ENCODE measurements at places on chromosomes 3 and 15.

- H3K4me1 ChIP-seq = no peaks in the 10 kb centered on the region
- H3K36me3 ChIP-seq = no peaks in the 10 kb centered on the region
- H3K4me3 ChIP-seq = no peak overlapping the region
- H3K27me3 ChIP-seq = peaks cover 8% of the 10 kb centered on the region
Measured at GRCh38 chr3:176655404-176656094, 541.7 kb downstream of the TBL1XR1 start.

- H3K27ac ChIP-seq = peak overlapping the region; percentile 95
- no peak for DNase-seq
- H3K36me3 ChIP-seq = no peaks in the 10 kb centered on the region
- H3K4me3 ChIP-seq = peak overlapping the region; percentile 59
- no peaks in the 10 kb centered on the region for H3K27me3 ChIP-seq
Measured at GRCh38 chr15:67098768-67099282, 33.4 kb downstream of the SMAD3 start.

DNA sequence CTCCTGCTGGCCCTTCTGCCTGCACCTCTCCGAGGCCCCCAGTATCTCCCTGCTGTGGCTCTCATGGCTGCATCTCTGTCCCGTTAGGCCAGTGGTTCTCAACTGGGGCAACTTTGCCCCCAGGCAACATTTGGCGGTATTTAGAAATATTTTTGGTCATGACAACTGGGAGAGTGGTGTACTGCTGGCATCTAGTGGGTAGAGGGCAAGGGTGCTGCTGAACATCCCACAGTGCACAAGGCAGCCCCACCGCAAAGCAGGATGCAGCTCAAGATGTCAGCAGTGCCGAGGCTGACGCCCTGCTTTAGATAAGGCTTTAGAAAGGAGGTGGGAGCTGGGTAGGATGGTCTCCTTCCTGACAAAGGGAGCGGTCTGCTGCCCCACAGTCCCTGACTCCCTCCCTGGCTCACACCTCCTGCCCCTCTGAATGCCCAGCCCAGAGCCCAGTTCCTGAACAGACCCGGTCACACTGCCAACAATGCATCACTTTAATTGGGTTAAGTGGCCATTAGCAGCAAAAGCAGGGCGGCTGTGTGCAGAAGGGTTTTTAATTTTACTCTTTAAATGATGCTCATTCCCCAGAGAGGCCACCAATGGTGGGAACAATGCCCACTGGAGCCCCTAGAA lies 68.8 kb upstream of the TMEM115 start:
- no peaks in the 10 kb centered on the region for H3K36me3 ChIP-seq
- H3K27ac ChIP-seq = no peak overlapping the region
- no peak overlapping the region for H3K4me3 ChIP-seq
- H3K4me1 ChIP-seq = no peaks in the 10 kb centered on the region
- H3K27me3 ChIP-seq = peaks cover 21% of the 10 kb centered on the region

GRCh38 chr3:172171396-172172075 lies 132.2 kb downstream of the FNDC3B start:
- no peak overlapping the region for H3K4me3 ChIP-seq
- peak overlapping the region; percentile 77 for H3K27ac ChIP-seq
- no peak for DNase-seq
- no peaks in the 10 kb centered on the region for H3K27me3 ChIP-seq
- peaks cover 87% of the 10 kb centered on the region for H3K4me1 ChIP-seq

DNA sequence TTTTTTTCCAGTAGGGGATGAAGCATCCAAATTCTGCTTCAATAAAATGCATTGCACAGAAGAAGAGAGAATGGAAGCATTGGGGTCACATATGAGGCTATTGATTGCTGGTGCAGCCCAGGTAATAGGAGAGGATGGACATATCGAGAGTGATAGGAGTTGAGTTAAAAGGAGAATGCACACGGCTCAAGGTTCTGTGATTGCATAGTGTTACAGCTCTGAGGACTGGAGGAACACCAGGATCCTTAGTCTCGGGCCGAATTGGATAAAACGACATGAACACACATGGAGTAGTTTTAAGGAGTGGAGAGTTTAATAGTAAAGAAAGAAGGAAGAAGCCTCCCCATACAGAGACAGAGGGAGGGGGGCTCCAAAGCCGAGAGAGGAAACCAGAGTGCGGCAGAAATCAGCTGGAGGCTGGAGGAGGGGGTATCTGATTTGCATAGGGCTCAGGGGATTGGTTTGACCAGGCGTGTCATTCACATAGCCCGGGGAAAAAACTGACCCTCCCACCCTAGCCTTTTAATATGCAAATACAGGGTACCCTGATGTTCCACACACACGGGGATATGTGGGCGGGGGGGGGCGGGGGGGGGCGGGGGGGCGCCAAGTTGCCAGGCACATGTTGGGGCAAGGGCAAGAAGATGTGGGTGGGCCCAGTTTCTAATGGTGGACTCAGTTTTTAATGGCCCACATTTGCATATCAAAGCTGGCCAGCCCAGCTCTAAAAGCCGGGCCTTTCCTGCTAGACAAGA lies 156.9 kb downstream of the AGBL1 start:
- no peak overlapping the region for H3K27ac ChIP-seq
- DNase-seq = no peak
- no peak overlapping the region for H3K4me3 ChIP-seq
- no peaks in the 10 kb centered on the region for H3K36me3 ChIP-seq

DNA sequence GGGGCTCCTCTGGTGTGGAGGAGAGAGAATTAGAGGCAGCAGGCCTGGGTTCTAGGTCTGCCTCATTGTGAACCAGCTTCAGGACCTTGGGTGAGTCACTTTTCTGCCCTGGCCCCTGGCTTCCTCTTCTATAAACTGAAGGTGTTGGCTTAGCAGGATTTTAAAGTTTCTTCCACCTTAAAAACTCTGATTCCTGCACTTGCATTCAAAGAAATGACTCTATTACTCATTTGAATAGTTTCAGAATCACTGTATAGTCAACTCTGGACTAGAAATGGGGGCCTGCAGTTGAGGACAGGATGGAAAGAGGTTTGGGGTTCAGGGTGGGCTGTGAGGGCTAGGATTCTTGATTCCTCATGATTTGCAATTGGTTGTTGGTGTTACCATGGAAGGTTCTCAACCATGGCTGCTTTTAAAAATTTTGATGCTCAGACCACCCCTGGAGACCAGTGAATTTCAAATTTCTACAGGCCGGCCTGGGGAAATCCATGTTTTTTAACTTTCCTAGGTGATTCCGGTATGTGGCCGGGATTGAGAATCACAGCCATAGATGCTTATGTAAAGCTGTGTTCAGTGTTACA lies 19.9 kb downstream of the SMAD3 start:
- peaks cover 84% of the 10 kb centered on the region for H3K4me1 ChIP-seq
- H3K36me3 ChIP-seq = no peaks in the 10 kb centered on the region
- no peak for DNase-seq
- no peak overlapping the region for H3K4me3 ChIP-seq
- no peaks in the 10 kb centered on the region for H3K27me3 ChIP-seq

DNA sequence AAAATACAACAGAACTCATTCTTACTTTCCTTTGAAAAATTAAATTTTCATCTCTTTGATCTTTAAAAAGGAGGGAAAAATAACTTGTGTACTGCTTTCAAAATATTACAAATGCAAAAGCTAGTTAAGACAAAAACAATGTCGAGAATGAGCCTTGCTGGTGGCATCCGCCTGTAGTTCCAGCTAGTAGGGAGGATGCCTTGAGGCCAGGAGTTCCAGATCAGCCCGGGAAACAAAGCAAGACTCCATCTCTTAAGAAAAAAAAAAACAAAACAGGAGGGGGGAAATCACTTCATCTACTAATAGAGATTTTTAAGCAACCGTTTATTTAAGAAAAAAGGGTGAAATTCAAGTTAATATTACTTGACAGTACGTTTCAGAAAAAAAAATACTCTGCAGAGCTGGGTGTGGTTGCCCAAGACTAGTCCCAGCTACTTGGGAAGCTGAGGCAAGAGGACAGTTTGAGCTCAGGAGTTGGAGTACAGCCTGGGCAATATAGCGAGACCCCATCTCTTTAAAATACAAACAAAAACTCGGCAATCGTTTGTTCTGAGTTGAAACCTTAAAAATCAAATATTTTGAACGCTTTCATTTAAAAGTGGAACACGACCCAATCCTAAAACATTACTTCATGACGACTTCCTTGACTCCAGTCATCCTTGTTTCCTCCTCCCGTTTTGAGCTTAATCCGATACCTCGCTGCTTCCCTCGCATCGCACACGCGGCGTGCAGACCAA lies 1.2 kb downstream of the KPNA1 start:
- H3K27ac ChIP-seq = peak overlapping the region; percentile 98
- no peaks in the 10 kb centered on the region for H3K27me3 ChIP-seq
- DNase-seq = no peak
- H3K4me3 ChIP-seq = peak overlapping the region; percentile 97
- H3K4me1 ChIP-seq = peaks cover 43% of the 10 kb centered on the region

- H3K4me1 ChIP-seq = peaks cover 7% of the 10 kb centered on the region
- no peaks in the 10 kb centered on the region for H3K36me3 ChIP-seq
- no peak overlapping the region for H3K27ac ChIP-seq
- DNase-seq = no peak
- no peaks in the 10 kb centered on the region for H3K27me3 ChIP-seq
- no peak overlapping the region for H3K4me3 ChIP-seq
Measured at GRCh38 chr3:65607101-65607500, 431.6 kb downstream of the MAGI1 start.

- peaks cover 13% of the 10 kb centered on the region for H3K4me1 ChIP-seq
- no peak overlapping the region for H3K4me3 ChIP-seq
- H3K27me3 ChIP-seq = no peaks in the 10 kb centered on the region
Measured at GRCh38 chr15:62624547-62625378, 417.8 kb upstream of the TPM1 start.

DNA sequence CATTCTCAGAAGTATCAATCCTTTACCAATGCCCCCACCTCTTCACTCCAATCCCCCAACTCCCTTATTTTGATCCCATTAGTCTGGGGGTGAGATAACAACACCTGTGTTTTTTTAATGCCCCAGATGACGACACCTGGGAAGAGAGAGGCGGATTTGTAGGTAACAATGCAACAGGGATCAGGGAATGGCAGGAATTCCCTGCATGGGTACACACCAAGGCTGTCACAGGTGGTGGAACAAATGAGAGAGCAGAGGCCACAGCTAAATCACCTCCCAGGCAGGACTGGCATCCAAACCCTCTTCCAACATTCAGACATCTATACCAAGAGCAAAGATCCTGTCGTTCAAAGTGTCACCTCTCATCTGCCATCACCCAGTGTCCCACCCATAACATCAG lies 319.2 kb upstream of the TRIM42 start:
- H3K36me3 ChIP-seq = peaks cover 1% of the 10 kb centered on the region
- no peaks in the 10 kb centered on the region for H3K27me3 ChIP-seq
- H3K4me1 ChIP-seq = no peaks in the 10 kb centered on the region
- no peak overlapping the region for H3K4me3 ChIP-seq
- no peak for DNase-seq

DNA sequence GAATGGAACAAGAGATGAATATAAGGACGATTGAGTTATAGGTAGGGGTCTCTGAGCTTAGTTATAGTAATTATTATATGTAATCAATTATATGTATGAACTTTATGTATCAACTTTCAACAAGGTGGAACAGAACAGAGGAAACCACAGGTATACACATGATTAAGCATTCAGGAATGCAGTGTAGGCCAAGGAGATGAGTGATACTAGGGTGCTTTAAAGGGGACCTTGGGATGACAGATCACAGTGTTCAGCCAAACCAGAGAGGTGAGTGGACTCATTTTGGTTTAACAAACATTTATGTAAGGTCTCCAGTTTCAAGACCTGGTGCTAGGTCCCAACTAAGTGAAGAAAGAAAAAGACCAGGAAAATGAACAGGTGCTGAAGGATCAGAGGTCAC lies 895.5 kb downstream of the ROBO2 start:
- no peaks in the 10 kb centered on the region for H3K27me3 ChIP-seq
- no peak overlapping the region for H3K27ac ChIP-seq
- H3K36me3 ChIP-seq = no peaks in the 10 kb centered on the region
- H3K4me3 ChIP-seq = no peak overlapping the region

DNA sequence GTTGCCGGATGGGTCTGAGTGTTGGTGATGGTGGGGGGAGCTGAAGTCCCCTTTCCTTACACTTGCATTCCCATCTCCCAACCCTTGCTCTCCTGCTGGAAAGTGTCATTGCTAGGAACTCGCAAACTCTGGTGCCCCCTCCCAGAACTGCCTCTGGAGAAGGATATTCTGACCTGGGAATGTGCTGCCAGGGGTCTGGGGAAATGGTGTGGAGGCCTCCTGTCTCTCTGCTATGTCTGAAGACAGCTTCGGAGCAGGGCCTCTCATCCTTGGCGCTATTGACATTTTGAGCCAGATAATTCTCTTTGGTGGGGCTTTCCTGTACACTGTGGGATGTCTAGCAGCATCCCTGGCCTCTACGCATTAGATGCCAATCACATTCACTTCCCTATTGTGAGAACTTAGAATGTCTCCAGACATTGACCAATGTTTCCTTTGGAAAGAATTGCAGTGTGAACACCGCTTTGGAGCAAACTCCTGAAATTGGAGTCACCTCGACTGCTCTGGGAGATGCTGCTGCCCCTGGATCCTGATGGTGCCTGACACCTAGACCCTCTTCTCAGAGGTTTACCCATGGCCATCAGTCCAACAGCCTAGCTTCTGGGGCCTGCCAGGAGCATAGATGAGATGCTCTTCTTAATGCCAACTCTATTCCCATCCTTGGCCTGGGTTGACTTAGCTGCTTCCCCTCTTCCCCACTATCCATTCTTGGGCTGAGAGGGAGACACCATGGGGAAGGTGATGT lies 2.2 kb upstream of the KY start:
- no peaks in the 10 kb centered on the region for H3K36me3 ChIP-seq
- no peak overlapping the region for H3K4me3 ChIP-seq
- H3K27ac ChIP-seq = no peak overlapping the region
- no peak for DNase-seq
- H3K4me1 ChIP-seq = peaks cover 18% of the 10 kb centered on the region

GRCh38 chr3:108145578-108145977 lies 54.7 kb upstream of the CD47 start:
- H3K4me1 ChIP-seq = no peaks in the 10 kb centered on the region
- DNase-seq = no peak
- H3K36me3 ChIP-seq = no peaks in the 10 kb centered on the region
- H3K4me3 ChIP-seq = no peak overlapping the region
- H3K27me3 ChIP-seq = no peaks in the 10 kb centered on the region

DNA sequence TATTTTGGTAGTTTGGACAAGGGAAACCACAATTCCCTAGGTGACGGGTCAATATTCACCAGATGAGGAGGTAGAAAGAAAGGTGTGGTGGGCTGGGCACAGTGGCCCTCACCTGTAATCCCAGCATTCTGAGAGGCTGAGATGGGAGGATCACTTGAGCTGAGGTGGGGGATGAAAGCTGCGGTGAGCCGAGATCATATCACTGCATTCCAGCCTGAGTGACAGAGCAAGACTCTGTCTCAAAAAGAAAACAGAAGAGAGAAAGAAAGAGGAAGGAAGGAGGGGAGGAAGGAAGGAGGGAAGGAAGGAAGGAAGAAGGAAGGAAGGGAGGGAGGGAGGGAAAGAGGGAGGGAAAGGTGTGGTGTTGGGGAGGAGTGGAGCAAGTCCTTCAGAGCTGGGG lies 56.1 kb upstream of the RNF7 start:
- H3K36me3 ChIP-seq = no peaks in the 10 kb centered on the region
- H3K27ac ChIP-seq = no peak overlapping the region
- no peaks in the 10 kb centered on the region for H3K27me3 ChIP-seq
- H3K4me1 ChIP-seq = peaks cover 12% of the 10 kb centered on the region
- no peak for DNase-seq
